Fibroblast of lung (primary cell): ENCODE measurements at places on chromosomes 12 and 14.

DNA sequence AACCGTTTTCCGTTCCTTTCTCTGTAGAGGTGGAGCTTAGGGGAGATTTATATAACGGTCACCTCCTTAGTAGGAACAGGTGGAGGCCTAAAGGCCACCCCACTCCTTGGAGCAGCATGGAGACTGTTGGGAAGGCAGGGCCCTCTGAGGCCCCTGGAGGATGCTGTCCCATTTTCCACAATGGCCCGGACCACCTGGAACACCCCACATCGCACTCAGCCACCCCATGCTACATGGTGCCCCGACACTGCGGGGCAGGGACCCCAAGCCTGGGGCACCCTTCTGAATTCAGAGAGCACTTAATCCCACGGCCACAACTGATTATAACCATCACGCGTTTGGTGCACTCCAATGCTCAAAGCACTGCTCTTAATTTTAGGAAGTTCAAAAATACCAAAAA, 41.4 kb downstream of the C14orf132 start:
- no peak for DNase-seq

DNA sequence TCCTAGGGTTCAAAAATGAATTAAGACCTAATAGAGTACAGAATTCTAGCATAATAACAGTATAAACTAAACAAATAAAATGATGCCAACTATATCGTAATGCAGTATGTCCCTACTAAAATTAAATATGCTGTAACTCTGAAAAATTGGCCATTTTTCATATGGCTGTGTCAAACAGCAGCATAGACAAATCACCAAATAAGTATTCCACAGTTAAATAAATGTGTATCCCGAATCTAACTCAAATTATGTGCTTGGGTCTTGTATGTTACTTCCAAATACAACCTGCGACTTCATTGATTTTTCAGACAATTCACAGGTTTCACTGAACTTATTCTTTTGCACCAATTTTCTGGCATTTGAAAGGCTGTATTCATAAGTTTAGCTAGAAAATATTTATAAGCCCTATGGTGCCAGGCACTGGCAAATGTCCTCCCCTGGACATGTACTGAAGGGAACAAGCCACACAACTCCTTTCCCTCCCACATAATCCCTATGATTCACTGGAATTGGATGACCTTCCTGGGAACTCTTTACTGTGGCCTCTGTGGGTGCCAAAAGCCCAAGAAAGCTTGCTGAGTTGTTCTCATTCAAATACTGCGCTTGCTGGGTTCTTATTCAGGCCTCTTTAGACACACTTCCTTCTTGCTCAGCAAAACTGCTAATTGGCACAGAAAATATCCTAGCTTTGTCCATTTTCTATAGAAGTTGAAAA, 108.8 kb downstream of the KITLG start:
- peak; percentile 94 for DNase-seq

GRCh38 chr12:77830583-77831351, at the start of gene NAV3:
NAV3 (plus strand) TSS chr12:77830894; CDS start chr12:77831462, 568 bp downstream.
- DNase-seq: peak; percentile 20

- no peak for DNase-seq
These were observed 18.4 kb upstream of the SAMD4A start for GRCh38 chr14:54548491-54548890.

DNA sequence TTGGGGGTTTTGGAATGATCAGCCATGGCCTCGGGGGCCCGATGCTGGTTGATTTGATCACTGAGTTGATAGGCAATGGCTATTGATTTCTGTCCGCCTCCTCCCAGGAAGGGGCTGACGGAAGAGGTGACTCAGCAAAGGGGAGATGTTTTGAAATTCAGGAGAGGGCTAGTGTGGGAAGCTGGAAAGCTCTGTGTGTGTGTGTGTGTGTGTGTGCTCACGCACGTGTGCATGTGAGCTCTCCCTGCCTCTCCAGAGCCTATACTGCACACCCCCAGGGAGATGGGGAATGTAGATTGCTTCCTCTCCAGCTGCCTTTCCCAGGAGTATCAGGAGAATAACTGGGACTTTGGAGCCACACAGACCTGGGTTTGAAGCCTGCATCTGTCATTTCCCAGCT, 184.9 kb upstream of the MYL2 start:
- DNase-seq: no peak

DNA sequence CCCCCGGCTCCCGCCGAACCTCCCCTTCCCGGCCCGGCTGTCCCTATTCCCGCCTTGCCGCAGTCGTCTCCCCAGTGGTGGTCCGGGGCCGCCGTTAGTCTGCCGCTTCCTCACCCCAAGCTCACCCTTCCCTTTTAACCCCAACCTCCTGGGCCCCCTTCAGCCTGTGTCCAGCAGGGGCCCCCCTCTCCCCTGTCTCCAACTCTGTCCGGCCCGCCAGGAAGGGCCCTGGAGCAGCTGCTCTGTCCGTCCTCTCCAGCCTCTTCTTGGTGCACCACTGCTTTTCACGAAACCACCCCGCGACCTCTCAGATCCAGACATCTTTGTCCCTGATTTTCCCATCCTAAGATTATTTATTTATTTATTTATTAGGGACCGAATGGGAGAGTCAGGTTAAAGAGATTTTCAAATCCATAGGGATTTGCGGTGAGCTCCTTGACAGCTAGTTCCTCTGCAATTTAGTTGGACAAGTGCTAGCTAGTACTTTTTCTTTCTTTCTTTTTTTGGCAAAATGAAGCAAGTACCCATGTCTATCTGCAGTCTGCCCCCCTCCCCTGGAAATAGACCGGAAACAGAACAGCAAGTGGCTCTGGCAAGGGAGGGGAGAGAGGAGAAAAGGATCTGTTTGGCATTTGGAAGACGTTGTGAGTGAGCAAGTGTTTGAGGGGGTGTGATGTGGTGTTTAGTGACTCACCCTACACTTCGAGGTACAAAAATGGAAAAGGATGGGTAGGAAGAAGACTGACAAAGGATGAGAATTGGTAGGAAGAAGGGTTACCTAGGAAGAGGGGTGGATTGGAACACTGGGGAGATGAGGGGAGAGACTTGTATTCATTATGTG, 632 bp downstream of the UBR7 start:
- DNase-seq: peak; percentile 55

GRCh38 chr12:79655036-79655435, 35.7 kb downstream of the PAWR start:
- no peak for DNase-seq

- peak; percentile 92 for DNase-seq
These were observed 203.7 kb upstream of the NUDT4 start for GRCh38 chr12:93174048-93174447.

- DNase-seq: no peak
These were observed 208.8 kb downstream of the VRK1 start for GRCh38 chr14:97005934-97006333.

DNA sequence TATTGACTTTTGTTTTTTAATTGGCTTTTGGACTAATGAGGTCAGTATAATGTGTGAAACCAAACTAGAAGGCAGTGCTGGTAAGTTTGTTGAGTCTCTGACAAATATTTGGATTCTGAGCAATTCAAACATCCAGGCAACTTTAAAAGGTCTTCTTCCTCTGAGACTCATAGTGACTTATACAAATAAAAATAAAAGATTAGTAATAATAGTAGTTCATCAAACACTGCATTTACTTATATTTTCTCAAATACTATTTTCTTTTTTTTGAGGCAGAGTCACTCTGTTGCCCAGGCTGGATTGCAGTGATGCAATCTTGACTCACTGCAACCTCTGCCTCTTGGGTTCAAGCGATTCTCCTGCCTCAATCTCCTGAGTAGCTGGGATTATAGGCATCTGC, 337.9 kb downstream of the DAD1 start:
- no peak for DNase-seq

DNA sequence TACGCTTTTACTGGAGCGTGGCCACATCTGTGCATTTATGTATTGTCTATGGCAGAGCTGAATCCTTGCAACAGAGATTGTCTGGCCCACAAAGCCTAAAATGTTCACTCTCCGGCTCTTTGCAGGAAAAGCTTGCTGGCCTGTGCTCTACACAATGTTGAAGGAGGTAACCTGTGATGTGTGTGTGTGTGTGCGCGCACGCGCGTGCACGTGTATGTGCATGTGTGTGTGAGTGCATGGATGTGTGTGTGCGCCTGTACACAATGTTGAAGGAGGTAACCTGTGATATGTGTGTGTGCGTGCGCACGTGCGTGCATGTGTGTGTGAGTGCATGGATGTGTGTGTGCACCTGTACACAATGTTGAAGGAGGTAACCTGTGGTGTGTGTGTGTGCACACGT, 62.7 kb downstream of the RFLNA start:
- DNase-seq: no peak

GRCh38 chr14:65019944-65020566, 33.4 kb downstream of the FNTB start:
- peak; percentile 83 for DNase-seq

DNA sequence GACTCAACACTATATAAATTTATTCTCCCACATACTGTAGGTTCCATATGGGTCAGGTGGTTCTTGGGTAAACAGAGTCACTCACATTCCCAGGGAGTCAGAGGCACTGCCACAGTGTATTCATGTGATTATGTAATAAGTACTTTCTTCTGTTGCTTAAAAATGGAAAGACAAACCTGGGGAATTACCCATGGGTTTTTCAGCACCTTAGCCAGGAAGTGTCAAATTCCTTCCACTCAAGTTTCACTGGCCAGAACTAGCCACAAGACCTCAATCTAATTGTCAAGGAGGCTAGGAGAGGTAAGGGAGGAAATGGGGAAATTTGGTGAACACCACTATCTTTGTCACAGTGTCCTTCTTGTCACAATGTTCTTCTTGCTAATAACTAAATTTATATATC, 333.2 kb upstream of the MDGA2 start:
- DNase-seq: no peak

DNA sequence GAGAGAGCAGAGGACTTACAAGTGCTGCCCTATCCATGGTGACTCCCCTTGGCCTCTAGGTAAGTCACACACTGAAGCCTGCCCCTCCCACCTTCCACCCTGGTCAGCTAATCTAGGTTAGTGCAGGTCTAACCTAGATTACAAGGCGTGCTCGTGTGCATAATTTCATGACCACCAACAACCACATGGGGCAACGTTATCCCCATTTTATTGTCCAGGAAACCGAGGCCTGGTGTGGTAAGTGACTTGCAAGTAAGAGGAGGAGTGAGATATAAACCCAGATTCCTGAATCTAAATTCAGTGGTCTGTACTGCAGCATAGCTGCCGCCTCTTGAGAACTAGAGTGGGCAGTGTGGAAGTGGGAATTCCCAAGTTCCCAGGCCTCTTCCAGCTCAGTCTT, 171.1 kb downstream of the DAD1 start:
- DNase-seq: no peak

- no peak for DNase-seq
These were observed 33.1 kb downstream of the ITPK1 start for GRCh38 chr14:93082576-93083001.

- no peak for DNase-seq
These were observed 65.9 kb downstream of the KCNA1 start for GRCh38 chr12:4975574-4975973.

- DNase-seq: no peak
These were observed 7.3 kb upstream of the TMEM119 start for GRCh38 chr12:108605000-108605689.

DNA sequence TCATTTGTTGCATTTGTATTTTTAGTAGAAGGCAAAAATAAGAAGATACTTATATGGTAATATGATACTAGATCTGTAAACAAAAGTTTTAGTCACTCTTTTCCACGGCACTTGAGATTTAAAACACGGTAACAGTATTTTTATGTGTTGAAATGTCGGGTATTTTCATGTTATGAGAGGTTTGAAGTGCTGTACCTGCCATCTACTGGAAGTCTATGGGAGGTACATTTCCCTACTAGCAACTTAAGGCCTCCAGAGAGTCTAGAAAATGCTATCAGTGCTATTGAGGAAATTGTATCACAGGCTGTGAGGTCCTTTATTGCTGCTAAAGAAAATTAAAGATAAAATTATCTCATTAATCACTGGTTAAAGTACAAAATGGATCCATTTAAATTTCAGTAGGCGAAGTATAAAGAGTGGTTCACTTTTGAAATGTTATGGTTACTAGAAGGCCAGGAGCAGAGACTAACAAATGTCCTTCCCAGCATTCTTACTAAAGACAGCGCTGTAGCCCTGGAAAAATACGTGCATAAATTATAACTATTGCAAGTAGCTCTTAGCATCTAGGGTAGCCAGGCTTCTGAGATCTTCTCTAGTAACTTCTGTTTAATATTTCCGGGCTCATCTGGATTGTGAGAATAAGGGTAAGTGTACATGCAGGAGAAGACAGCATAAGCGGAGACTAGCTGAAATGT, 77.6 kb upstream of the PRKD1 start:
- peak; percentile 69 for DNase-seq

DNA sequence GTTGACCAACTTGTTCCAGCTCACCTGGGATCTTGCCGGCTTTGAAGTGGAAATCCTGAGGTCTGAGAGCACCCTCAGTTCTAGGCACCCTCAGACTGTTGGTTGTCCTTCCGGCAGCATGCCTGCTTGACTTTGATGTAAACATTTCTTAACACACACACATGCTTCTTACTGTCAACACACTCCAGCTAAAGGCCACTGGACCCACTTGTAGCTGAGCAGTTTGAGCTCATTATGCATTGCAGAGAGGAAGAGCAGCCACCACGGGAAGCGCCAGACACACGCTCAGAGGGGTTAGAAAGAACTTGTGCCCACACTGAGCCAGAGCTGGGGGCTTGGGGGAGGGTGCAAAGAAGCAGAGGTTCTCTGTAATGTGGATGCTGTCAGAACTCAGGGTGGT, 55.8 kb downstream of the TNFAIP2 start:
- DNase-seq: no peak

DNA sequence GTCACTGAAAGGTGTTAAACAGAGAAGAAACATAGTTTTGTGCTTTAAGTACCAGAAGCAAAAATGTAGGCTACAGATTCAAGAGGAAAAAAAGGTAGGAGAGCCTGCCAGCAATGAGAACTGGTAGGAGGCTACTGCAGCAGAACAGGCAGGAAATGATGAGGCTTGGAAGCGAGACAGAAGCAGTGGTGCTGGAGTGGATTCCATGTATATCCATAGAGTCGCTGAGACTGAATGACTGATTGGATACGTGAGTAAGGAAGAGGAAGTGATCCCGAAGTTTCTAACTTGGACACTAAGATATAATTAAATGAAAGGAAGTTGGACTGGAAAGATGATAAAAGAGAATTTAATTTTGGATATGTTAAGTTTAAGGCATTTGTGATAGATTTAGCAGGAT, 45.0 kb upstream of the CCDC91 start:
- DNase-seq: no peak

- DNase-seq: no peak
These were observed 23.0 kb upstream of the KCNJ8 start for GRCh38 chr12:21797539-21797938.
